ENCODE measurements at places on chromosomes 16 and 17.

GRCh38 chr16:1494711-1495110, 1.6 kb downstream of the TELO2 start:
- DNase-seq = no peak

DNA sequence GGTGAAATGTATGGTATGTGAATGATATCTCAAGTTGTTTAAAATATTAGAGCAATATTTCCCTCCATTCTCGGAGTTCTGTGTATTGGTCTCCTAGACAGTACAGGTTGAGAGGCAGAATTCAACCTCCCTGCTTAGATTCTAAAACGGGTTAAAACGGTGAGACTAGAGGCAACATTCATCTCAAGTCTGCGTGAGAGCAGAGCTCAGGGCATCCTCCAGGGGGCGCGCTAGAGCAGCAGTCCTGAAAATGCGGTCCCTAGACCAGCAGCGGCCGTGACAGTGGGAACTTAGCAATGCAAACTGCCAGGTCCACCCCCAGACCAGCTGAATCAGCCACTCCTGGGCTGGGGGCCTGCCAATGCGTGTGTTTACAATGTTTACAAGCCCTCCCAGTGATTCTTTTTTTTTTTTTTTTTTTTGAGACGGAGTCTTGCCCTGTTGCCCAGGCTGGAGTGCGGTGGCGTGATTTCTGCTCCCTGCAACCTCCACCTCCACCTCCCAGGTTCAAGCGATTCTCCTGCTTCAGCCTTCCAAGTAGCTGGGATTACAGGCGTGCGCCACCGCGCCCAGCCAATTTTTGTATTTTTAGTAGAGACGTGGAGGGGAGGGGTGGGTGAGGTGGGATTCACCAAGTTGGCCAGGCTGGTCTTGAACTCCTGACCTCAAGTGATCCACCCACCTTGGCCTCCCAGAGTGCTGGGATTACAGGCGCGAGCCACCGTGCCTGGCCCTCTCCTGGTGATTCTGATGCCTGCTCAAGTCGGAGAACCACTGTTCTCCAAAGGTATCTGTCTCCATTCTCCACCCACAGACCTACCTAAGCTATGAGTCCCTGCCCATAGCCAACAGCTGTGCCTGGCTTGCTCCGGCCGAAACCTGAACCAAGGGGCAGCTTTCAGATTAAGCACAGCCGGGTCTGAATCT, 24.2 kb downstream of the KLHL36 start:
- DNase-seq = peak; percentile 71

DNA sequence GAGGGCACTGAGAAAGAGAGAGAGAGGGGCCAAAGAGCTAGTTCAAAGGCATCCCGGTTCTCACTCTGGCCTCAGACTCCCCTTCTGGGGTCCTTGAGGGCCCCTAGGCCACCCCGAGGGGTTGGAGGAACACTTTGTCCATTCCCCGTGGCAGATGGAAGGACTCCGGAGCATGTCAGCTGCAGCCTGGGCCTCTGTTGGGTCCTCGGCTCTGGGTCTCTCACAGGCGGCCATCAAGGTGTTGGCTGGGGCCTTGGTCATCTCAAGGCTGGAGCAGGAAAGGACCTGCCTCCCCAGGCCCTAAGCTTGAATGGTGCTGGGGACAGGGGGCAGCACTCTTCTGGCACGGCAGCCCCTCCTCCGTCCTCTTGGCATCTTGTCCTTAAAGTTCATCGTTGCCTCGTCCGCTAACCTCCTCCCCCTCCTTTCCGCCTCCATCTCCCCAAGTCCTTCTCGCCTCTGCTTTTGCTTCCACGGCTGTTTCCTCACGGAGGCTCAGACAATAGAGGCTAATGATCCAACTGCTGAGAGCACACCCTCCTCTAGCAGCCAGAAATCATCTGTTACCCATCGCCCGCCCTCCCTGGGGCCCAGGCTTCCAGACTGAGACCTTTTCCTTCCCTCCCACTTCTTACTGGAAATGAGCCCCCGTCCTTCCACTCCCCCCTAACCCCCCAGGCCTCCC, 23.3 kb downstream of the CCR7 start:
- no peak for DNase-seq

GRCh38 chr16:87499189-87499486, 6.3 kb upstream of the ZCCHC14 start:
- DNase-seq = no peak

DNA sequence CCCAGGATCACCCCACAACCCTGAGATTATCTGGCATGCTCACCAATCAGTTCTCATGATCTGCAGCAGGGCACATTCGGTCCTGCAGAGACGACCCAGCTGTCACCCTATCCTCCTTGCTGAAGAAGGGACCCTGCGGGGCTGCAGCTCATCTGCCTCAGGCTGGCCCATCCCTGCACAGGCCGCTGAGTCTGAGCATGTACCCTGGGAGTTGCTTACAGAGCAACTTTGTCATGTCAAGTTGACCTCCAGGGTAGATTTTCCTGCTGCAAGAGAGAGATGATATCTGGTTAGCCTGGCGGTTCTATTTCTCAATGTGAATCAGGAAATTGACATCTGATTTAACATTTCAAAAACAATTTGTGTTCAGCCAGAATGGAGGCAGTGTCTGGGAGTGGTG, 36.0 kb upstream of the ADCY9 start:
- no peak for DNase-seq

- no peak for DNase-seq
These were observed 9.4 kb downstream of the BAHCC1 start for GRCh38 chr17:81404558-81405165.

GRCh38 chr17:51718983-51719382, 439.5 kb downstream of the CA10 start:
- no peak for DNase-seq

- DNase-seq = no peak
These were observed 47.9 kb downstream of the CACNG1 start for GRCh38 chr17:67092291-67092690.

- no peak for DNase-seq
These were observed 313.3 kb upstream of the CCL2 start for GRCh38 chr17:33941744-33942143.

GRCh38 chr17:35747540-35748017, 5.5 kb downstream of the GAS2L2 start:
- peak; percentile 47 for DNase-seq

DNA sequence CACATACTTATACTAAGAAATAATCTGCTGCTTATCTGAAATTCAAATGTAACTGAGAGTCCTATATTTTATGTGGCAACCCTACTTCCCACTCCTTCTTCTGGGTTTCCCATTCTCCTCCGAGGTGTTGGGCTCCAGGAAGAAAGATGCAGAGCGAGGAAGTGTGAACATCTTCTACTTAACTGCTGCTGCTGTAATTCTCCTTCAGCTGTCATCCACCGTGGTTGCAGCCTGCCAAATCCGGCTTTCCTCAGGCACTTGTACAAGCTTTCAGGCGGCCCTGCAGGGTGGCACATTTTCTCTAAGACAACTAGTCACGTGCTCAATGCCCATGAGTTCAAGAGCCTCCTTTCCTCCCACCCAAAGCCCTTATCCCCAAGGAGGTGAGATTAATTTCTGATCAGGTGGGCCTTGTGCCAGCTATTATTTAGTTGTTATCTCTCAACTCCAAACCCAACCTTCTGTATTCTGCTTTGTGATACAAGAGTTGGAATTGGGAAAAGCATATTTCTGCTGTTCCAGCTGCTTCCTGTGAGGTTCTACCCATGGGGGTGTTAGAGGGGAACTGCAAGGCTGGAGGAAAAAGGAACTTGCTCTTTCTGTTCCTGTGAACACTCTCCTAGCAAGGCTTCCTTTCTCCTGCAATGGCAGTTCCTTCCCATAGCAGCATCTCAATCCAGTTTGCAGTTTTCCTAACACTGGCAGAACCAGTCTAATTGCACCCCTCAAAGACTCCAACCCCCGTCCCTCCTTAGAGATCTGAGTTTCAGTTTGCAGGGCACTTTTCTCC, 67.6 kb upstream of the RBBP6 start:
- no peak for DNase-seq

- DNase-seq = no peak
These were observed 20.7 kb downstream of the CTU2 start for GRCh38 chr16:88726981-88727380.

DNA sequence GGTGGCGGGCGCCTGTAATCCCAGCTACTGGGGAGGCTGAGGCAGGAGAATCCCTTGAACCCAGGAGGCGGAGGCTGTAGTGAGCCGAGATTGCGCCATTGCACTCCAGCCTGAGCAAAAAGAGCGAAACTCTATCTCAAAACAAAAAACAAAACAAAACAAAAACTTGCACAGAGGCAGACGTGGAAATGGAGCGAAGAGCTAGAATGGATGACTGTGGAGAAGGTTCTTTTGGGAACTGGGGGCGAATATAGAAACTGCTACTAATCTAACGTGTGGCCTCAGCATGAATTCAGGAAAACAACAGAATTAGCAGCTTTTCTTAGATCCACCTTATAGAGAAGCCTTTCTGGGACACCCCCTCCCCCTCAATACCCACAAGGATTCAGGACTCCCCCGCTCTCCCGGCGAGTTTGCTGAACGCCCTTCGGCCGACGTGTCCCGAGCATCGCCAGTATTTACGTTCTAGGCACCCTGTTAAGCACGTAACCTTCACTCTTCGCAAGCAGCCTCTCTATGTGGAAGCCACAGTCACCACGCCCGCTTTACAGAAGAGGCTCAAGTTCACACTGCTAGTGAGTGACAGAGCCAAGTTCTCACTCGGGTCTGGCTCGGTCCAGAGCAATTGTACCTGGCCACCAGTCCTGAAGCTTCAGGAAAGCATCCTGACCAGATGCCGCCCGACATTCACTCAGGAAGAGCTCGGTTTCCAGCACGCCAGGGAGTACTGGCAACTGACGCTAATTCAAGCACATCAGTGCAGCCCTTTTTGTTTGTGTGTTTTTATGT, 13.3 kb upstream of the ABR start:
- DNase-seq = no peak

DNA sequence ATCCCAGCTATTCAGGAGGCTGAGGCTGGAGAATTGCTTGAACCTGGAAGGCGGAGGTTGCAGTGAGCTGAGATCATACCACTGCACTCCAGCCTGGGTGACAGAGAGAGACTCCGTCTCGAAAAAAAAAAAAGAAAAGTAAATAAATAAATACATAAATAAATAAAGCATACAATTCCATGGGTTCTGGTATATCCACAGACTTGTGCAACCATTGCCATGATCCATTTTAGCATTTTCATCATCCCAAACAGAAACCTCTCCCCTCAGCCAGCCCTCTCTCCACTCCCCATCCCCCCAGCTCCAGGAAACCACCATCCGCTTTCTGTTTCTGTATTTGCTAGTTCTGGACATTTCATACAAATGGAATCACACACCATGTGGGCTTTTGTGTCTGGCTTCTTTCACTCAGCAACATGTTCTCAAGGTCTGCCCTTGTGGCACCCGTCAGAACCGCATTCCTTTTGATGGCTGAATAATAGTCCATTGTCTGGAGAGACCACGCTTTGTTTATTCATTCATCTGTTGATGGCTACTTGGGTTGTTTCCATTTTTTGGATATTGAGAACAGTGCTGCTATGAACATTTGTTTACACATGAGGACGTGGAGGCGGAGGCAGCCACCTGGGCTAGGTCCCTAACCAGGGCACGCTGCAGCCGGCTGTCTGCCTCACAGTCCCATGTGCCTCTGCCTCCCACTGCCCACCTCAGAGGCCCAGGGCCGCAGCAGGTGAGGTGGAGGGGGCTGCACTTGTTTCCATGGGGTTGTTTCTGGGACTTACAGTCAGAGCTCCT, 76.2 kb downstream of the NT5M start:
- no peak for DNase-seq

GRCh38 chr16:48452991-48453760, 68.0 kb upstream of the SIAH1 start:
- no peak for DNase-seq

- DNase-seq = no peak
These were observed 96.4 kb downstream of the CCDC182 start for GRCh38 chr17:57648720-57649119.

DNA sequence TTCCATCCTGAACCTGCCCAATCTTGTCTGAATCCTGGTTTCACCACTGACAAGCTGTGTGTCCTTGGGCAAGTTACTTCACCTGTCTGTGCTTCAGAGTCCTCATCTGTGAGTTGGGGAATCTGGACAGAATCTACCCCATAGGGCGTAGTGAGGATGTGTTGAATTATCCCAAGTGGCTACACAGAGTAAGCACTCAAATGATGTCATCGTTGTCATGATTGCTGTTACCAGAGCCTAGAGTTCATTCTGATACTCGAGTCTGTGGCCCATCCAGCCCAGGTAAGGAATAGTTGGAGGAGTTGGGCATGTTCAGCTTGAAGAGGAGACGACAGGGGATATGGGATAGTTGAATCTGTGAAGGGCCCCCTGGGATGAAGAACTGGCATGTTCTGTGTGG, 45.9 kb downstream of the MAPT start:
- no peak for DNase-seq

GRCh38 chr17:58336456-58337209, 8.0 kb upstream of the TSPOAP1 start:
- no peak for DNase-seq

DNA sequence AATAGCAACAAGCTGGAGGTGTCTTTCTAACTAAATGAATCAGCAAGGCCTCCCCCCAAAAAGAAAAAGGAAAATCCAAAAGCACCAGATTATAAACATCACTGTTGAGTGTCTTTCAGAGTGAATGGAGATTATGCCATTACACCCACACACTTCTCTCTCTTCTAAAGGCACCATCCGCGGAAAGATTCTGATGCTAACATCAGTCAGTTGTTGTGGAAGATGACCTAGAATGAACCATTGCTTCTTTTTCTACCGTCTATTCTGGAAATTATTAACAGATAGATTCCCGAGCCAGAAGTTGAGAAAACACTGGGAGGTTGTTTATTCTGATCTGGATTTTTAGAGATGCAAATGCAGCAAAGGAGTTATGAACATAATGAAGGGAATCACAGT, 60.9 kb upstream of the FAM20A start:
- DNase-seq = no peak

GRCh38 chr16:17446661-17447060, 24.1 kb downstream of the XYLT1 start:
- DNase-seq = no peak

- DNase-seq = no peak
These were observed 9.9 kb upstream of the KRT19 start for GRCh38 chr17:41537990-41538389.

DNA sequence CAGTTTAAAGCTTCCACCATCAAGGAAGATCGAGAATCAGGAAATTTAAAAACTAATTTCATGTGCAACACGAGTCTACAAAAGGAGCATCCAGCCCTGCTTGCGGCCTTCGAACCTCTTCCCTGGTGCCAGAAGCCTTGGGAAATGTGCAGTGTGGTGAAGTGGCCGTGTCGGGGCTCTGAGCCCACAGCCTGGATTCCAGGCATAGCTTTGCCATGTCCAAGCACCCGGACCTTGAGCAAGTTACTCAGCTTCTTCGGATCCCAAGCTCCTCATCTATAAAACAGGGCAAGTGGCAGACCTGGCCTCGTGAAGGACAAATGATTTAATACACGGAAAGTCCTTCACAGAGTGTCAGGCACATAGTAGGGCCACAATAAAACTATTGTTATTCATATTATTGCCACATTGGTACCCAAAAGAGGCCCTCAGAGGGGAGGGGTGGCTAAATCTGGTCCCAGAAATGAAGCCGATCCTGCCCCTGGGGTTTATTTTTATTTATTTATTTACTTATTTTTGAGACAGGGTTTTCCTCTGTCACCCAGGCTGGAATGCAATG, 34.8 kb downstream of the COTL1 start:
- DNase-seq = no peak

GRCh38 chr17:72049914-72050313, 70.9 kb upstream of the SOX9 start:
- DNase-seq = no peak

- DNase-seq = no peak
These were observed 78.9 kb upstream of the GNG13 start for GRCh38 chr16:879461-879861.

GRCh38 chr17:38879878-38880665, 10.2 kb downstream of the LASP1 start:
- no peak for DNase-seq

GRCh38 chr17:53894591-53894990, 71.9 kb downstream of the KIF2B start:
- no peak for DNase-seq
